ENCODE measurements at places on chromosomes 13 and 19.

DNA sequence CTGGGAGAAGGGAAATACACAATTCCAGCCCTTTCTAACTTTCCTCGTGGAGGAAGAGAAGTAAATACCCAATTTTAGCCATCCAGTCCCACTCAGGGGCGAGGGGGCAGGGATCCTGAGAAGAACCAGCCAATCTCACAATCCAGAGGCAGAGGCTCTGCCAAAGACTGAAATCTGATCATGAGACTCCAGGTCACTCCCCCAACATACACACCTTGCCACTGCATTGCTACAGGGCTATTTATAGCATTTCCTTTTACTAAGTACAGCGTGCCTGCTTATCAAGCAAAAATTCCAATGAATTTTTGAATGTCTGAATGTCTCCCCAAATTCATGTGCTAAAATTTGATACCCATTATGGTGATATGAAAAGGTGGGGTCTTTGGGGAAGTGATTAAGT, 1687.5 kb downstream of the EFNB2 start:
- no peaks in the 10 kb centered on the region for H3K27me3 ChIP-seq
- no peak for DNase-seq
- no peak overlapping the region for H3K27ac ChIP-seq
- no peak overlapping the region for H3K4me3 ChIP-seq

GRCh38 chr19:18427080-18427742, 8.0 kb downstream of the SSBP4 start:
- DNase-seq: no peak
- H3K27ac ChIP-seq: peak overlapping the region; percentile 76
- no peak overlapping the region for H3K4me3 ChIP-seq
- H3K36me3 ChIP-seq: no peaks in the 10 kb centered on the region

GRCh38 chr19:16369664-16370576, 45.3 kb downstream of the KLF2 start:
- peak overlapping the region; percentile 0 for H3K27ac ChIP-seq
- peaks cover 21% of the 10 kb centered on the region for H3K36me3 ChIP-seq
- no peak for DNase-seq
- no peak overlapping the region for H3K4me3 ChIP-seq
- peaks cover 51% of the 10 kb centered on the region for H3K4me1 ChIP-seq

DNA sequence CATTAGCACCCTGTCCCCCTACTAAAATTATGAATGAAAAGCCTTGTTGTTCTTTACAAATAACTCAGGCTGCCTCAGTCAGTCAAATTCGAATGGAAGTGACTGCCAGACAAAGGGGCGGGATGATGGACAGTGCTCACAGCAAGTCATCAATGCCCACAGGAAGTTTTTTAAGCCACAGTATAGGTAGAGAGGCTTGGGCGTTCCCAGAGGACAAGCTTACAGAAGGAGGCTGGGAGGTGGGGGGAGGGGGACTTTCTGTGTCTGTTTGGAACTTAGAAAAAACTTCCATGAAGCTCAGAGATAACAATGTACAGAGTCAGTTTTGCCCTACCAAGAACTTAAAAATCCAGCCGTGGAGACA, 18.5 kb upstream of the SPRY2 start:
- no peak overlapping the region for H3K27ac ChIP-seq
- H3K4me3 ChIP-seq: no peak overlapping the region
- no peak for DNase-seq
- no peaks in the 10 kb centered on the region for H3K27me3 ChIP-seq
- H3K36me3 ChIP-seq: no peaks in the 10 kb centered on the region
- H3K4me1 ChIP-seq: no peaks in the 10 kb centered on the region
